ENCODE measurements at places on chromosomes 4 and X.
A peak's percentile ranks its signal among the peaks of the same experiment; 100 is the strongest.

DNA sequence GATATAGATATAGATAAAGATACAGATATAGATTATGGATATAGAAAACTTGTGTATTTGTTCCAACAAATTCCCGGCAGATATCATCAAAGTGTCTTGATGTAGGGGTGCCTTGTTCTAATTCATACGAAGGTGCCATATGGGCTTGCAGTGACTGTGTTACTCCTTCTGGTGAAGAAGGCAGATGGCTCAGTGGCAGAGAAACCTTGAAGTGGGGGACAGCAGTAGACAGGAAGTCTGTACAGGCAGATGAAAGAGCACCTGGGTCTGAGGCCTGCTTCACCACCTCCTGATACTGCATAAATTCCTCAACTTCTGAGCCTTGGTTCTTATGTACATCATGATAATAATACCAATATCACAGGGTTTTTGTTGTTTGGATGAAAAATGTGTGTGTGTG lies 179.5 kb upstream of the GATB start:
- no peak for DNase-seq

DNA sequence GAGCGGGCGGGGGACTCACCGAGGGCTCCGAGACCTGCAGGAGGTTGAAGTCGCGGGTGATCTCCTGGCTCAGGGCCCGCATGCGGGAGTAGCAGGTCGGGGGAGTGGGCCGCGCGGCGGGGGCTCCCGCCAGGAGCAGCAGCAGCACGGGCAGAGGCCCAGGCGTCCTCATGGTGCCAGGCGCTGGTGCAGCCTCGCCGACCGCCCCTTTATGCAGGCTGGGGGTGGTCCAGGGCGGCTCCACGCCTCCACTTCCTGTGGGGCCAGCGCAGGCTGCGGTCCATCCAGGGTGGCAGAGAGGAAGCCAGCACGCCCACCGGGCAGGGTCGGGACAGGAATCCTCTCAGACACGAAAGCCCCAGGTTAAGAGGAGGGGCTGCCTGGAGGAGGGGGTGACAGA lies at the start of gene CYTL1:
Gene CYTL1 (minus strand): TSS at position 185 of the 400 bp plus-strand sequence. CDS start 13 bp downstream, at position 172.
- no peak for DNase-seq

GRCh38 chrX:8988446-8988845 lies 45.5 kb downstream of the FAM9B start:
- no peak for DNase-seq

DNA sequence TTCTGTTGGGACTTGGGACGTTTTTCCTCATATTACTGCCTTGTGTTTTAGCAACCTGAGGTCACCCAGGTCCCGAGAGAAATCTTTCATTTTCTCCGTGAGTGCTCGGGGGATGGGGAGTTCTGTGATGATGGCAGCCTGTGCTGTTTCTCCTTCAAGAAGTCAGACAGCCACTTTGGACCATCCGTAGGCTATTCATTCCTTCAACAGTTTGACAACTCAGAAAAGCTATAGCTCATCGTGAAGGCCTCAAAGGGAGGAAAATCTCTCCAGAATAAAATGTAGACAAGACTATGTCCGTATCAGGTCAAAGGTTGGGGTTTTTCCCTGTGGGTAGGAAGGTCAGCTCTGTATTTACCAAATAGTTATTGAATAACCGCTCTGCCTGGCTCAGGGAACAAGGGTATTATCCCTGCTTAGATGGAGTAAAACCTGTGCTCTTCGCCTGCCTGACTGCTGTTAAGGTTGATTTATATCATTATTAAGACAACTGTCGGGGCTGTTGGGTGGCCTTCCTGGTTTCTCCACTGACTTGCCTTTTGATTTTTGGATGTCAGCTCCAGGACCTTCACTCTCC lies 36.6 kb downstream of the FAM114A1 start:
- DNase-seq, result no peak

GRCh38 chr4:189385098-189385497 lies 555.6 kb upstream of the FRG1 start:
- DNase-seq, result no peak

DNA sequence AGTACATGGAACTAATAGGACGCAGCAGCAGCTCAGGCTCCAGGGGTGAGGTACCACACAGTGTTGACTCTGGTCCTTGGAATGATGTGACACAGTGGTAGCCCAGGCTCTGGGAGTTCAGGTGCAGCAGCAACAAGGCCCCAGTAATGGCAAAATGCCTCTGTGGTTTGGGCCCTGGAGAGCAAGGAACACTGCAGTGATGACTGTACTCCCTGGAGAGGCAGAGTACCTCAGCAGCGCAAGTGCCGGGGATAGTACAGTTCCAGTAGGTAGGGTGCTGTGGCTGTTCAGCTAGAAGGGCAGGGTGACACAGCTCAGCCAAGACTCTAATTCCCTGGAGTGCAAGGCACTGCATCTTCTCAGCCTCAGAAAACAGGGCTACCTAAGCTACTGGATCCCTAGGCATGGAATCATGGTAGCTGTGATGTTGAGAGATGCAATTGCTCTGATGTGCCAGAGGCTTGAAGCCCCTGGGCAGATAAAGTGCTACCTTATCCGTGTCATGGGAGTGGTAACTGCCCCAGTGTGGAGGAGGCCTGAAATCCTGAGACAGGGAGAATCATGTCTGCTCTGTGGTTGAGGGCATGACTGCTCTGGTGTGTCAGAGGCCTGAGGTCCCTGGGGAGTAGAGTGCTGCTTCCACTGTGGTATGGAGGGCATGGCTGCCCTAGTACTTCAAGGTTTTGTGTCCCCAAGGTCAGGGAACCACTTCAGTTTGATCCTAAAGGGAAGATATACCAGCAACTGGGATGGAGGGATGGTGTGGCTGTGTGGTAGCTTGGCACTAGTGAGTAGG lies 55.2 kb downstream of the AREG start:
- no peak for DNase-seq

DNA sequence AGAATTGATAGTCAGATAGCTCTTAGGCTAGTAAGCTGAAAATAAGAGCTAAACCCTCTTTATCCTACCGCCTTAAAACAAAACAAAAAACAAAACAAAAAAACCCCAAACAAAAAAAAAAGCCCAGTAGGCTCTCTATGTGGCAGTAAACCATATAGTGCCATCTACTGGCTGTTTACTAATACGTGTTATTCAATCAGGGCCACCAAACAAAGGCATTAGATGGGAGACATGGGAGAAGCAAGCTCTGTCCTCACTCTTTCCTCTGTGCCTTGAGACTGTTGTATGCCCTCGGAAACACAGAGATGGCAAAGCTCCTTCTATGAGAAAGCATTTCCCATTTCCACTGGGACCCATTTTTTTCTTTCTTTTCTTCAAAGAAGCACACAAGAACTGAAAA lies 148.8 kb upstream of the MID1 start:
- peak; percentile 22 for DNase-seq

DNA sequence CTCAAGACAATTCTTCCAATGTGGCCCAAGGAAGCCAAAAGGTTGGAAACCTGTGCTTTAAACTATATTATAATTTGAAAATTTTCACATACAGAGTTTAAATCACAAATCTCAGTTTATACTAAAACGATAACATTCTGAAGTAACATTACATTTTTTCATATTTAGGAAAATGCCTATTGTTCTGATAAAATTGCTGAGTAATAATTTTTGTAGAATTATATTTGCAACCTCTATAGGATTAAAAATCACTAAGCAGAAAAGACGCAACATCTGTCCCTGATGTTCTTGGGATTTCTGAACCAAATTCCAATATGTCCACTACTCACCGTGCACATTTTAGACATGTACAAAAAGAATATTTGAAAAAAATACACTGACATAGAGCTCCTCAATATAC lies 10.5 kb downstream of the ZNF732 start:
- no peak for DNase-seq

DNA sequence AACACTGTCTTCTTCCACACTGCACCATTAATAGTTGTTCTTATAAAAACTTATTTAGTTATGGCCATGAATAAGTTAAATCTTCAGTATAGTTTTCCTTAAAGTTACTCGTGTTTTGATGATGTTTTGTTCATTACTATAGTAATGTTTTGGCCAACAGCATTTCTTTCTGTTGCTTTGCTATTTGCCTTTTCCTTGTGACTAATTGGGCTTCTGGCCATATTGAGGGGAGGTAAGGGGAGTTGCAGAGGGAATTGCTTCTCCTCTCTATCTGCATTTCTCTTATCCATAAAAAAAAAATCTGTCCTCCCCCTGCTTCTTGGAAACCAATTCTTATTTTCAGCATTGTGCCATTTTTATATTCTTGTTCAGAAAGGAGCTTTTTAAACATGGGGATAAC lies 42.7 kb upstream of the ZCCHC12 start:
- no peak for DNase-seq

DNA sequence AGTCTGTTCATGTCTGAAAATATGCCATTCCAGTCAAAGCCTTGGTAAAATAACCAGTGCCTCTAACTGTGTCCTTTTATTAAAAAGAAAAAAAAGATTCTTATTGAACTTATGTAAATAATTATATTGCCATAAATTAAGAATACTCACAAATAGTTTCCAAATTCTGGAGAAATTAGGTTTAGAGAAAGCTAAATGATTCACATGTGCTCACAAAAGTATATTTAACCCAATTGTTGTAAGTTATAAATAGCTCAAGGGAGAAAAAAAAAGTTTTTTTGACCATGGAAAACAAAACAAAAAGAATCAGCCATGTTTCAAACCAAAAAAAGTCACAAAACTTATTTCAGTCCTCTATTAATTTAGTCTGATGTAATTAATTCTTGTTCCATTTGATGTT lies 25.3 kb upstream of the HERC6 start:
- no peak for DNase-seq

DNA sequence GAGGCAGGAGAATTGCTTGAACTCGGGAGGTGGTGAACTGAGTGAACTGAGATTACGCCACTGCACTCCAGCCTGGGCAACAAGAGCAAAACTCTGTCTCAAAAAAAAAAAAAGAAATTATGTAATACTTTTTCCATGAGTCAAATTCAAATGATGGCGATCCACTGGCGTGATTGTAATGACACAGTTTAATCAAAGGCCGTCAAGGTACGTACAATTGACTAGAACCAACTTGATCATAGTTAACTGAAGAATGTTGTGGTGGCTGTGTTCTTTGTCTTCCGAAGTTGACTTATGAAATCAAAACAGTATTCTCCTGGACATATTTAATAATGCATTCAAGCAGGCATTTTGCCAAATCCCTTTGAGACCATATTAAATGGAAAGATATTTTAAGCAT lies 318.6 kb upstream of the FAT1 start:
- DNase-seq, result no peak
